ENCODE measurements at places on chromosomes 4 and X.

GRCh38 chrX:47690175-47690574, 31.2 kb upstream of the UXT start:
- peak; percentile 12 for DNase-seq

DNA sequence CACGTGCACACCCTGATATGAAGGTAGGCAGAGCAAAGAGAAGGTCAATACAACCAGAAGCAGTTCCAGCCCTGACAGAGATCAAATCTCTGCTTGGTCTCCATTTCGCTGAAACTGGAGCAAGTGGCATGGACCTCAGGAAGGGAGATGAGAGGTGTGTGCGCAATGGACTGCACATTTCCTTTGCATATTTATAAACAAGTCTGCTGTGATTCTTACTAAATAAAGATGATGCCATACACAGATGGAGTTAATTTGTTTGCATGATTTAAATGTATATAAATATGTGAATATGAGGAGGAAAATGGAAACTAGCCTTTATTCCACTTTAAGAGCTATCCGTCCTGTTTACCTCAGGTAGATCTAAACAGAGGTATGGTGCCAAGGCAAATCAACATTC, 2.1 kb upstream of the SCRG1 start:
- DNase-seq, result no peak

DNA sequence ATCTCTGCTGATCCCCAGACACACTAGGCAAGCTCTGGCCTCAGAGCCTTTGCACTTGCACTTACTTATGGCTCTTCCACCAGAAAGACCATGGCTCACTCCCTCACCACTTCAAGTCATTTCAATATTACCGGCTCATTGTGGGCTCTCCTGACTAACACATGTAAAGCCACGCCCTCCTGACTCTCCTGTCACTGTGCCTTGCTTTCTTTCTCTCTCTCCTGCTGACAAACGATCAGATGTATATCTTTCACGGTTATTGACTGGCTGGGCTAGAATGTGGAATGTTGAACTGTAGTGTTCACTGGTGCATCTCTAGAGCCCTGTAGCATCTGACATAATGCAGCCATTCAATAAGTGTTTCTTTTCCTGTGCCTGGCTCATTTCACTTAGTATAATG, 425.1 kb downstream of the RAB28 start:
- DNase-seq, result no peak

GRCh38 chr4:87009095-87009648, 74.4 kb downstream of the AFF1 start:
- DNase-seq, result no peak

- no peak for DNase-seq
These were observed 23.3 kb downstream of the MECP2 start for GRCh38 chrX:154074199-154074598.

DNA sequence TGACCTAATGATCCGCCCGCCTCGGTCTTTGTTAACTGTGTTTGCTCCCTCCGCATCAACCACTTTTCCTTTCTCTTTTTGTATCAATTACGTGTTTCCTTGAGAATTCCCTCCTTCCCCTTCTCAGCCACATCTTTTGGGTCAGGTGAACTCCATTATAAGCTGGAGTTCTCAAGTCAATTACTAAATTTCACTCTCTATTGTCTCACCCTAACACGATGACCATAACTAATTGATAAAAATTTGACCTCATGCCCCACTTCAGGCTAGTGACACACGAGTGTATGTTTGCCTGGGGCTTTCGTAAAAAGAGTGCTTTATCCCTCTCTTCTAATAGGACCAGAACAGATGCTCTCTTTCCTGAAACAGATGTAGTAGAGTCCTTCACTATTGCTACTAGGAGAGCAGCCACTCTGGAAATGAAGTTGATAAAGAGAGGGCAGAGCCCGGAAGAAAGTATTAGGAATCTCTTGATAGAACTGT, 403.6 kb upstream of the ANXA10 start:
- no peak for DNase-seq

GRCh38 chr4:8904666-8905065, 33.0 kb upstream of the HMX1 start:
- DNase-seq, result no peak

- DNase-seq, result no peak
These were observed at the start of gene RAB39B for GRCh38 chrX:155263854-155264628. RAB39B (minus strand) TSS chrX:155264491; CDS start chrX:155264288, 203 bp downstream.

GRCh38 chrX:23726191-23726590, 16.9 kb downstream of the ACOT9 start:
- DNase-seq, result no peak

DNA sequence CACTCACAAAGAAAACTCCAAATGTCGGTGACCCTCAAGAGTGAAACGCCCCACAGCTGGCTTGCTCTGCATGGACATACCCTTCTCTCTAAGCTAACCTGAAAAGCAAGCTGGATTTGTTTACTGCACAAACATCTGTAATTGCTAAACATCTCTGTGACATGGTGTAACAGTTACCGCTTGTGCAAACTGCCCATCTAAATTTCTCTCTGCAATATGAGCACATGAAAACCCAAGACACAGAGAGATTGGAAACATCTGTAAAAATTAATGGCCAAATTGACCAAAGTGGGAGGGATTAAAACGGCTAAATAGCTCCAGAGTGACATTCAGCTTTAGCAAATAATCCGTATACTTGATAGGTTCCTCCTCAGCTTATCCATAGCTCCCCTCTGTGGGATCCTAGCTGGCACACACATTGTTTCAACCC, 155.0 kb upstream of the MAP3K15 start:
- DNase-seq, result no peak

- DNase-seq, result no peak
These were observed 35.1 kb downstream of the CLDN22 start for GRCh38 chr4:183284965-183285364.

DNA sequence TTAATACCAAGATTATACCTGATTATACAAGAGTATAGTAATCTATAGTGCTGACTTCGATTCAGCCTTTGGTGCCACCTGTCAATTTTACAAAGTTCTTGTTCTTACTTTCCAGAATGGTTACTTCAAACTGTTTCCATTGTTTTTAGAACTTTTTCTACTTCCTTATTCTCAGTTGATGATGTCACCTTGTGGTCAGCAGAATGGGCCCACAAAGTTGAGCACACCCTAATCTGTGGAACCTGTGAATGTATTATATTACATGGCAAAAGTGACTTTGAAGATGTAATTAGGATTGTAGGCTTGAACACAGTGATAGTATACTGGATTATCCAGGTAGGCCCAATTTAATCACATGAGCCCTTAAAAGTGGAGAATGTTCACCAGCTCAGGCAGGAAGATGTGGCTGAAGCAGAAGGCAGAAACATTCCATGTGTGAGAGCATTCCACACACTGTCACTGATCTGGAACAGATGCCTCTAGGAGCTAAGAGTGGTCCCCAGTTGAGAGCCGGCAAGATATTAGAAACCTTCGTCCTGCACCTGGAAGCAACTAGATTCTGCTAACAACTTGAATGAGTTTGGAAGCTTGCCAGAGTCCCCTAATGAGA, 6.3 kb upstream of the SGMS2 start:
- DNase-seq, result no peak

- DNase-seq, result no peak
These were observed 221.3 kb downstream of the GPAT3 start for GRCh38 chr4:83757121-83757621.

DNA sequence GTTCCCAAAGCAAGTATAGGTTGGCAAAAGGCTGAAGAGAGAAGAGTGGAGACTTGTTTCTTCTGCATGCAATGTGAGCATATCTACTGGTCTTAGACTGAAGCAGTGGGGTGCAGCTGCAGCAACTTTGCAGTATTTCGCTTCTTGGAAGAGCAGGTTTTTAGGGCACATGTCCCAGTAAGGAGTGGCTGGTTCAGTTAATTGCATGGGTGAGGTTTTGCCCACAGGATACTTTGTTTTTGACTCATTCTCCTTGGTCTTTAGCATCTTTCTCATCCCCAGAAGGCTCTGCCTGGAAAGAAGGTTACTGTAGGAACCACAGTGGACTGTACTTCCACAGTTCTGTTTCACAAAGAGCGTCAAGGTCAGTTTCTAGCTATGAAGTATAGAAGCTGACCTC, 68.0 kb upstream of the NR3C2 start:
- no peak for DNase-seq

DNA sequence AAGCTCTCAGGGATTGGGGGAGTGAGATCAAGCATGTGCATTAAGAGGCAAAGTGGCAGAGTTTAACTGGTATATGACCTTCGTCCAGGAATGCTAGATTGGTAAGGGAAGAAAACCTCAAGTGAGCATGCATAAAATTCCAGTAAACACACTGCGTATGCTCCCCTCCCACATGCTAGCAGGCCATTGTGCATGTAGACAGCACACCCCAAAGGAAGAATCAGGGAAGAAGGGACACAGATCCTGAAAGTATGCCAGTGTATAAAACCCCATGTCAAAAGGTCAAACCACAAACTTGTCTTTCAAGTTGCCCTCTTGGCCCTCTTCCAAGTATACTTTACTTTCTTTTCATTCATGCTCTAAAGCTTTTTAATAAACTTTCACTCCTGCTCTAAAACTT, 405.2 kb upstream of the CNKSR2 start:
- no peak for DNase-seq

DNA sequence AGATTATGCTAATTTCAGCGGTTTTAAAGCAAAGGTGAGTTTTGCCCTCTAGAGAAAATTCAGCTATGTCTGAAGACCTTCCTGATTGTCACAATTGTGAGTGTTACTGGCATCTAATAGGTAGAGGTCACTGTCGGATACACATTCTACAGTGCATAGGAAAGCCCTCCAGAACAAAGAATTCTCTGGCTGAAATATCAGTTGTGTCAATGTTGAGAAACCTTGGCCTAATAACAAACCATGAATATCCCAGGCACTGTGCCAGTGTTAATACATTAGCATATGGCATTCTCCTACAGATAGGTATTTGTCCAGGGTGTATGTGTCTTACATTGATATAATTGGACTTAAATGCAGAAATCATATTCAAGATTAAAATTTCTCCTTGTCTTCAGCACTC, 294.3 kb downstream of the FSTL5 start:
- no peak for DNase-seq

GRCh38 chr4:16931339-16932305, 33.2 kb upstream of the LDB2 start:
- DNase-seq, result no peak

GRCh38 chr4:7458477-7458876, 23.7 kb upstream of the PSAPL1 start:
- no peak for DNase-seq

DNA sequence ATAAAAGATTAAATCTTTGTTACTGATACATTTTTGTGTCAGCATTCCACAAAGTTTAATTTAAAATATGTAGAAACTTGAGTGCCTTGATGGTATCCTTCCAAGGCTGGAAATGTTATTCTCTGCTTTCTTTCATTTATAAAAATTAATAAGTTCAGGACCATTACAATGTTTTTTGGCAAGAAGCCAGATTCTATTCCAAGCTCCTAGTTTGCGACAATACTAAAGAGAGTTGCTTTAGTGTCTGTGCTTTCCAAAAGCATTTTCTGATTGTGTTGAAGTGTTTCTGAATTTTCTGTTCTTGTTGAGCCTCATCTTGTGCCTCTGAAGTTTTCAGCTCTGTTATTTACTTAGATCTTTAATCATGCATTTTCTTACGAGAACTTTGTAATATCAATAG, 516.2 kb downstream of the KCTD8 start:
- DNase-seq, result no peak

DNA sequence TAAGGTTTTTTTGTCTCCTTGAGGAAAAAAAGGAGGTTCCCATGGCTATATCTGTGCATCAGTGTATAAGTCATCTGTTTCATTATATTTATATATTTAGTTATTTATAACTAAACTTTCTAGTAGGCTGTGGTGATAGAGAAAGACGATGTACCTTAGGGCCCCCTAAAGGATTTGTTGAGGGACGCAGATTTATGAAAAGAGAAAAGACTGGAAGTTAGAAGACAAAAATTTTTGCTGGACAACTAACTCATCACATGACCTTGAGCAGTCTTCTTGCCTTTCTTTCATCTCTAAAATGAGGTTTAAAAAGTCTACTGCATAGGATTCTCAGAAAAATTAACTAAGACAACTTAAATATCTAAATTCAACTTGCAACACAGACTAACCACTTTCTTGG, 6.1 kb downstream of the GASK1B start:
- no peak for DNase-seq

- no peak for DNase-seq
These were observed 84.9 kb downstream of the BCOR start for GRCh38 chrX:40012868-40013265.

- peak; percentile 3 for DNase-seq
These were observed 66.2 kb downstream of the IL15 start for GRCh38 chr4:141702472-141703182.

DNA sequence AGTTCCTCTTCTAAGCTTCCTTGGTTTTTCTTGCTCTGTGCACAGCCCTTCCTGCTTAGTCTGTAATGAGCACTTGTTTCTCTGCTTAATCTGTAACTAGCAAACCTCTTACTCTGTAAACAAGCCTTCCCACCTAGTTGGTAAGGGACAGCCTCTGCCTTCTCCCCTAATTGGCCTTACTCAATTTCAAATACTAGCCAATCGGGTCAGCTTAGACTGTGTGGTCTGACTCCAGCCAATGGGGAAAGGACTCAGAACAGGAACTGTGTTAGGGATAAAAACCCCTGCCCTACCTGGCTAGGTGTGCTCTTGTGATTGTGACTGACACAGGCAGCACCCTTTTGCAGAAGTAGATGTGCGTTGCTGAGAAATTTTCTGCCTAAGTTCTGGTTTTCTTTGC, 136.5 kb upstream of the AADAT start:
- no peak for DNase-seq

GRCh38 chr4:4719436-4719835, 140.0 kb upstream of the MSX1 start:
- DNase-seq, result no peak

- no peak for DNase-seq
These were observed 155.9 kb upstream of the RASGEF1B start for GRCh38 chr4:81627590-81627989.

DNA sequence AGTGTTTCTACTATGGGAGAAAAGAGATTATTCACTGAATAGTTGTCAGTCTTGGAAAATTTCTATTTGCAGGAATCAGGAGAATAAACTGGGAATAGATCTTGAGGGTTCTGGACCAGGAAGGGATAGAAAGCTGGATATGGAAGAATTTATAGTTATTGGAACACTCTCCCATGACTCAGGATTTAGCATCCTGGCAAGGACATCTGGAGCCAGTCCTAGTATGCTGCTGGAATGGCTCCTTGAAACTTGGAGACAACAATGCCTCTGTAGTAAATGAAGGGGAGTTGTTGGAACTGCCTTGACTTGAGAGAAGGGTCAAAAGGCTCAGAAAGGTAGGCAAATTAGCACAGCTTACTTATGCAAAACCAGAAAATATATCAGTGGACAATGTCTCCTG, 23.5 kb upstream of the THOC2 start:
- DNase-seq, result no peak

- DNase-seq, result no peak
These were observed 60.0 kb downstream of the TIGD2 start for GRCh38 chr4:89171176-89171805.

DNA sequence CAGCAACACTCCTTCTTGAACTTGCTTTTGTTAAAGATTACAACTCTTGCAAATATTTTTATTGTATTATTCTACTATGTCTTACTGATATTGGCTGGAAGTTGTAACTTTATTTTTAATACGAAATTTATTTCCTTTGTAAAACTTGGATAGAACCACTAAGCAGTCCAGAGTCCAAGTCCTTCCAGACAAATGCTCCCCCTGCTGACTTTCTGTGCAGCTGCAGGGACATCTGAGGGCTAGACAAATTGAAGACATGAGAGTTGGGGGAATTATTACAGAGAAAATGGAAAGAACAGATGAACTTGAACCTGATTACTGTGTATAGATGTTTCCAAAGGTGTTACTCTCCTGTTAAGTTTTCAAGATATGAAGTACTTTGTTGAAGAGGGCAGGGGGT, 238.8 kb downstream of the GRIA3 start:
- DNase-seq, result no peak

GRCh38 chr4:13515268-13515667, 29.0 kb downstream of the NKX3-2 start:
- DNase-seq, result no peak

Measured in HCT116 (cell line).